Left colon (tissue), 2 donors: ENCODE measurements at places on chromosomes 13 and 19. TPM values are rescaled to one million over a fixed set of nuclear protein-coding genes. Genes with fewer than 3 reads are reported as not detected.

DNA sequence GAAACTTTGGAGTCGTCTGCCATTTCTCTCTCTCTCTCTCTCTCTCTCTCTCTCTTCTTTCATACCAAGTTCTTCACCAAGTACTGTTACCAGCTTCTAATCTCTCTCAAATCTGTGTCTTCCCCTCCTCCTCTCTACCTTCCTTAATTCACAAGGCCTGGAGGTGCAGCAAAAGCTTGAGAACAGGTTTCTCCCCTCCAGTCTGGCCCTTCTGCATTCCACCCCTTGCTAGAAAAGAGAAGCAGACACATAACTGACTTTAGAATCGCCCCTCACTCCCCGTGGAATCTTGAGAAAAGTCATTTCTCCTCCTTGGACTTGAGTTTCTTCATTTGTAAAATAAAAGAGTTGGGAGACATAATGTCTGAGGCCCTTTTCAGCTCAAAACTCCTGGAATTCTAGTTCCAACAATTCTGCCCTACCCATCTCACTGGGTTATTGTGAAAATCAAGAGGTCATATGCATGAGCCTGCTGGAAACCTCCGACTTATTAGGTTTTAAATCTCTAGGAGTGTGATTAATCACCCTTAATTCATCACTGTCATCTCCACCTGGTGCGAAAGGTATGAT lies 20.4 kb downstream of the AMER2 start:
- DNase-seq, result no peak

DNA sequence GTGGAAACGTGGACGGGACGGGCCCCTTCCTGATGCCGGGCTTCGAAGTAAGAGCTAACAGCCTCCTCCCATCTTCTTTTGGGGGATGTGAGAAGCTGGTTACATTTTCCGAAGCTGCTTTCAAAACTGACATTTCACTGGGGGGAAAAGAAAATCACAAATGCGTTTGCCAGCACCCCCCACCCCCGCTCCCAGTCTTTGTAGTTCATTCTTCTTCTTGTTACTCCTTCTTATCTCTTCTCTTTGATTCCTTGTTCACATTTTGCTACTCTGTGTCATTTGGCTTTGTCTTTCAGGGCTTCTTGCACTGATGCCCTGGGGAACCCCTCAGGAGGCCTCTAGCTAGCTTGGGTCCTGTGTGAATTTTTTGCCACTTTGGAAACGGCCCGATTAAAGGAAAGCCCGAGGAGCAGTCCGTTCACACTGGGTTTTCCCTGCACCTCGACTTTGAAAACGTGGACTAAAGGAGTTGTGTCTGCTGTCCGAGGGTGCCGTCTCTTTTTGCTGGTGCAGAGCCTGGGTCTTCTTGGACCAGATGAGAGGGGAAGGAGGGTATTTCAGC lies 1.3 kb downstream of the CARM1 start:
- no peak for DNase-seq

DNA sequence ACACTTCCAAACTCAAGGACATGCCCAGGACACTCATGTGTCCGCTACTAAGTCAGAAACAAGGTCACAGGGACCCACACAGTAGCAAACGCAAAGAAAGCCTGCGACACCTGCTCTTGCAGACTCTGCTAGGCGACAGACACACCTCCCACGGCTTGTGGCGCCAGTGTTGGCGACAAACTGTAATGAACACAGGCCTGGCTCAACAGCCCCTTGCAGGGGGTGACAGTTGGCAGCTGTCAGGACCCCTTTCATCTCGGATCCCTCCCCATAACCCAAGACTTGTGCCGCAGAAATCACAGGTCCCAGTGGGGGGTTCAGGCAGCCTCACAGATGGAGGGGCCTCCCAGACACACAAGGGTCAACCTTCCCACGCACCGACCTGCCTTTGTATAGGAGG lies 364 bp downstream of the CKM start:
- DNase-seq, result no peak

Gene PKN1
- total RNA-seq, result 49.6 TPM

GRCh38 chr13:58298556-58299135 lies 667.1 kb downstream of the PCDH17 start:
- no peak for DNase-seq

DNA sequence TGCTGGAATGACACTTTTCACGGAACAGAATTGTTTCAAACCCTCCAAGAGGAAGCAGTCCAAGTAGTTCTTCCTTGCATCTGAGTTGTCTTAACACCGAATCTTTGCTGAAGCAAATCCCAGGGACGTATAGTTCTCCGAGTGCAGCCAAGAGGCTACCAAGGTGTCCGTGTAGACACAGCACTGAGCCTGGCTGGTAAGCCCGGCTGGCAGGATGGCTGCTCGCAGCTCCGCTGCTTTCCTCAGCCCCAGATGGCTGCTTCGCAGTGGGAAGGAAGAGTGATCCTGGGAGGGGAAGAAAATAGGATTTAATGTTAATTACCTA lies 105.0 kb downstream of the SLC7A1 start:
- no peak for DNase-seq

DNA sequence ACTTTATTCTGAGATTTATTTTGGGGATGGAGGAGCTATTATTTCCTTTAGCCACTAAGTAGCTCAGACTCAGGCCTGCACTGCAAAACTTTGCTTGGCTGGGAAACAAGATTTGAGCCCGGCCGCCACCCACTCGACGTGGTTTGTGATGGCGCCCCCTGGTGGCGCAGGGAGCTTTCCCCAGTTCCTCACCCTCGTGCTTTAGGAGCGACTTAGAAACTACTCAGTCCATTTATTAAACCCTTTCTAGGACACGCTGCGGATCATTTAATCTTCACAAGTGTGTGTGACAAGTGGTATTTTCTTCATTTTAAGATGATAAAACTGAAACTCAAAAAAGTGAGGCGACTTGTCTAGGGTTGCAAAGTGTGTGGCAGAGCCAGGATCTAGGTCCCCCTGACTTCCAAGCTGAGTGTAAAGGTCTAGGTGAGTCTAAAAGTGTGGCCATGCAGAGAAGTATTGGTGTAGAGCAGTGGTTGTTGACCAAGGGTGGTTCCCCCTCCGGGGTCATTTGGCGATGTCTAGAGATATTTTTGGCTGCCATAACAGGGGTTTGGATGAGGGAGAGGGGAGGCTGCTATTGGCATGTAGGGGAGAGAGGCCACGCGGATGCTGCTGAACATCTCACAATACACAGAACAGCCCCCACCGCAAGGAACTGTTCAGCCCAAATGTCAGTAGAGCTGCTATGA lies 2.2 kb downstream of the CXCL17 start:
- peak; percentile 70 for DNase-seq

Gene FAM216B
- not detected for total RNA-seq

GRCh38 chr19:40174092-40174491 lies 17.1 kb upstream of the MAP3K10 start:
- no peak for DNase-seq

Gene ZNF737
- total RNA-seq, result 8.7 TPM

GRCh38 chr13:103022336-103022735 lies 43.9 kb downstream of the SLC10A2 start:
- no peak for DNase-seq

- DNase-seq, result no peak
These were observed 286.5 kb downstream of the MTUS2 start for GRCh38 chr13:29106651-29107050.

- no peak for DNase-seq
These were observed 9.8 kb downstream of the CBY2 start for GRCh38 chr13:45711951-45712350.

GRCh38 chr13:36673838-36674326 lies at the start of gene SERTM1:
Gene SERTM1, plus strand, starts transcription at chr13:36674020. Its CDS starts 21,059 bp downstream, at chr13:36695079.
- DNase-seq, result no peak
